ENCODE measurements at places on chromosomes 4 and X.

DNA sequence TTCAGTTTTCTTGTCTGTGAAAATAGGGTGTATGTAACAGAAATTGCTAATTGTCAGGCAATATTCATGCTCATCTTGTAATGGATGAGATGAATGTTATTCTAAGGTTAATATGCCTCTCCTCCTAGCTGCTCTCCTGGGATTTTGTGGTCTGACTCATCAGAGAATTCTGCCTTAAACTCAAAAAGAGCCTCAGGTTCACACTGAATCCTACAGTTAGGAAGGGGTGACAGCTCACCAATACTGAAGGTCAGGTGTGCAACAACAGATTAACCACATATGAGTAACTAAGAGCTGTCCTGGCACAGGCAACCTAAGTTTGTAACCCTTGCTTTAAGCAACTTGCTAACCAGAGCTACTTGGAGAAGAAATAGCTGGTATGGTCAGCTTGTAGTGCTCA is 197.7 kb downstream of the SPATA18 start:
- DNase-seq: no peak

DNA sequence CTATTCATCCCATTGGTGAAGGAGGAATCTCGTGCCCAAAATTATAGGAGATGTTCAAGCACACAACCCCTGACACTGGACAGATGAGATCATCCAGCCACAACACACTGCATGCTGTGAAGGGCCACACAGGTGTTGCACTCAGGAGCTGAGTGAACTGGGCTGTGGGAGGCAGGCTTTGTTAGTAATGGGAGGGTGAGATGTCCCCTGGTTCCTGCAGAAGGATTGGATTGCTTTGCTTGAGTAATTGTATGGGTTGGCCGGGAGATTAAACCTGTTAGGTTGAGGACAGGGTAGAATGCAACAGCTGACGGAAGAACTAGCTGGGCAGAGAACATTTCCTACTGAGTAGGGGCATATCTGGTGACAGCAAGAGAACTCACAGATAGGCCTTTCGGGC is 152.2 kb downstream of the TACR3 start:
- DNase-seq: no peak

- no peak for DNase-seq
Measured at GRCh38 chr4:120939693-120940092, 17.2 kb upstream of the PRDM5 start.

- DNase-seq: no peak
Measured at GRCh38 chrX:20393944-20394343, 127.2 kb upstream of the RPS6KA3 start.

DNA sequence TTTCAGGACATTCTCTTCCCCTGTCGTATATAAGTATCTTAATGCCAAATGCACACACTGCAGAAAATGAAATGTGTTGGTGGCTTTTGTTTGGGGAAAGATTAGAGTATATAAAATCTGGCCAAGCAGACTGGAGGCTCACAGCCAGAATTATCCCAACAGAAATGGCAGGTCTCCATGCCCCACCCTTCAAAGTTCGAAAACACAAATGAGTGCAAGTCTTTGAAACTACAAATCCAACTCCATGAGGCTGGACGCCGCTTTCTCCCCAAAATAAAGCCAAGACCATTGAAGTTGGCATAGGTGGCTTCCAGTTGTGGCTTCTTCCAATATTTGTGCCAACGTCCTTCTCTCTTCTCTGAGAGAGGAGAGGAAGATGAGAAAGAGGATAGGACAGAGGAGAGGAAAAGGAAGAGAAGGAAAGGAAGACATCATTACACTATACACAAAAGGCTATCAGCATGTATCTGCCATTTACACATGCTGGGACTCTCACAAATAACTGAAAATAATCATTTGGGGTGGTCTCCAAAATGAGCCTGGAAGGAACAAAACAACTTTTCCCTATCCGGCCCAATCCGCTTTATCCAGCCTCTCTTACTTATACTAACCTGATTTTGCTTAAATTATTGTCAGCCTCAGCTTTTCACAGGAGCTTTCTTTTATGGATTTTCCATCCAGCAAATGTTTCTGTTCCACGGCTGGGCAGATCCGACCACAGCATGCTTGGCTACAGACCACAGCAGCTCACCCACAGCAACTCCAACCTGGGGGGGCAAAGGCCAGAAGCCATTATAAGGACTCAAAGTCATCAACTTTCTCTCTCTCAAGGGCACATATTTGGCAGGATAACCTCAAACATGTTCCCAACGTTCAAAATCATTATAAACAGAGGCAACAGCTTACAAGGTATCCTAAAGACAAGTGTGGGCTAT is 71.7 kb downstream of the APBB2 start:
- peak; percentile 84 for DNase-seq

- no peak for DNase-seq
Measured at GRCh38 chr4:169225058-169225751, 45.6 kb downstream of the SH3RF1 start.

- no peak for DNase-seq
Measured at GRCh38 chr4:89314291-89314690, 6.7 kb upstream of the GPRIN3 start.

DNA sequence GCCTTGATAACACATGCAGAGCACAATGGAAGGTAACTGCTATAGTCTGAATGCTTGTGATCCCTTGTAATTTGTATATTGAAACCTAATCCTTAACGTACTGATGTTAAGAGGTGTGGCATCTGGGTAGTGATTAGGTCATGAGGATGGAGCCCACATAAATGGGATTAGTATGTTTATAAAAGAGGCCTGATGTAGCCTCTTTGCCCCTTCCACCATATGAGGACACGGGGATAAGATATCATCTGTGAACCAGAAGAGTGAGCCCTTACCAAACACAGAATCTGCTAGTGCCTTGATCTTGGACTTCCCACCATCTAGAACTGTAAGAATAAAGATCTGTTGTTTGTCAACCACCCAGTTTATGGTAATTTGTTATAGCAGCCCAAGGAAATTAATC is 1074.2 kb upstream of the INTU start:
- DNase-seq: no peak

- no peak for DNase-seq
Measured at GRCh38 chrX:132336172-132336571, 116.9 kb upstream of the RAP2C start.
